ENCODE measurements at places on chromosomes 12 and 14.

GRCh38 chr12:132427999-132428935, 61.7 kb upstream of the FBRSL1 start:
- DNase-seq = no peak

GRCh38 chr14:21894003-21894897, 220.6 kb upstream of the OR4E1 start:
- no peak for DNase-seq

DNA sequence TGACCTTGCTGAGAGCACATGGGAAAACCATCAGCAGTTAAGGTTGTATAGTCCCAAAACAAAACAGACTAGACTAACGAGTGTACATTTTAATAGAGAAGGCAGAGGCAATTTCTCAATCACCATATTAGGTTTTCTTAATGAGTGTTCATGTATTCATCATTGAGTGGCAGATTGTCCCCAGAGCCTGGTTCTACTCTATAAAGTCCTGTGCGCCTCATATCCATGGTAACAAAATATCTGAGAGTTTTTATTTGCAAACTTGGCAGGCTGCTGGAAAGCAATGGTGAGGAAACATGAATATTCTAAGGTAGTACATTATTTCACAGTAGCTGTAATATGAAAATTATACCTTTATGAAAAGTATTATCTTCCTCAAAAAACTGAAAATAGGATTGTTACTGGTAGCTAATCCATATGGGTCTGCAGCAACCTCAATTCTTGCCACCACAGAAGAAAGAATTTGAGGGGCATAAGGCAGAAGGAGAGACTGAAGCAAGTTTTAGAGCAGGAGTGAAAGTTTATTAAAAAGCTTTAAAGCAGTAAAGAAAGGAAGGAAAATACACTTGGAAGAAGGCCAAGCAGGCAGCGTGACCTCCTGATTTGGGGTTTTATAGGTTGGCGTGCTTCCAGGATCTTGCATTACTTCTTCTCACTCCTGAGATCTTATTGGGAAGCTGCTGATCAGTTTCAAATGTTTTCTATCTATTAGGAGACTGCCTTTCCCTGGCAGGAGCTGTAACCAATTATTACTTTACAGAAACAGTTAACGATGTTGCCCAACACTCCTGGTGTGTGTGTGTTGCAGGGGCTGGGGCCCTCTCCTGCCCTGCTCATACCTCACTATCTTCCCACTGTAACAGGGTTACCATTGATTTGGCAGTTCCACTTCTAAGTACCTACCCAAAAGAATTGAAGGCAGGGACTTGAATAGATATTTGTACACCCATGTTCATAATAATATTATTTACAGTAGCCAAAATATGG, 154.0 kb upstream of the NUDT4 start:
- no peak for DNase-seq

- DNase-seq = no peak
Measured at GRCh38 chr12:118925407-118925806, 55.9 kb upstream of the SRRM4 start.

- no peak for DNase-seq
Measured at GRCh38 chr12:75482646-75483045, 2.1 kb downstream of the GLIPR1 start.

DNA sequence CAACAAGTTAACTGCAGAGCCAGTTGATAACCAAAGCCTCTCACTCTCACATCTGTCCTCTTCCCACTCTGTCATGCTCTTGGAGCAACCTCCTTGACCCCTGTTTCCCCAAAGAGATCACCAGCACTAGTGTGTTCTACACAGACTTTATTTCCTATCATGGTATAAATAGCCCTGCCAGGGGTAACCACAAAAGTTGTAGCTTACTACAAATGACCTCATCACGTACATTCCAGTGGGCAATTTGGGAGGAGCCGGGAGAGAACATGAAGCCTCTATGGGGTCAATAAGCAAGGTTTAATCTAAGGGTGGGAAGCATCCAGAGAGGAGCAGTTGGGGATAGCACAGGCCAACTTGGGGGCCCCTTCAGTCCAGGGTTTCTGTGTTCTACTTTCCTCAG, 186.5 kb downstream of the KCNA5 start:
- no peak for DNase-seq

- DNase-seq = no peak
Measured at GRCh38 chr12:15883536-15883935, 1.3 kb downstream of the STRAP start.

GRCh38 chr12:18387706-18388105, 126.4 kb downstream of the PIK3C2G start:
- DNase-seq = no peak

GRCh38 chr14:73026243-73026844, 562 bp downstream of the ZFYVE1 start:
- no peak for DNase-seq

DNA sequence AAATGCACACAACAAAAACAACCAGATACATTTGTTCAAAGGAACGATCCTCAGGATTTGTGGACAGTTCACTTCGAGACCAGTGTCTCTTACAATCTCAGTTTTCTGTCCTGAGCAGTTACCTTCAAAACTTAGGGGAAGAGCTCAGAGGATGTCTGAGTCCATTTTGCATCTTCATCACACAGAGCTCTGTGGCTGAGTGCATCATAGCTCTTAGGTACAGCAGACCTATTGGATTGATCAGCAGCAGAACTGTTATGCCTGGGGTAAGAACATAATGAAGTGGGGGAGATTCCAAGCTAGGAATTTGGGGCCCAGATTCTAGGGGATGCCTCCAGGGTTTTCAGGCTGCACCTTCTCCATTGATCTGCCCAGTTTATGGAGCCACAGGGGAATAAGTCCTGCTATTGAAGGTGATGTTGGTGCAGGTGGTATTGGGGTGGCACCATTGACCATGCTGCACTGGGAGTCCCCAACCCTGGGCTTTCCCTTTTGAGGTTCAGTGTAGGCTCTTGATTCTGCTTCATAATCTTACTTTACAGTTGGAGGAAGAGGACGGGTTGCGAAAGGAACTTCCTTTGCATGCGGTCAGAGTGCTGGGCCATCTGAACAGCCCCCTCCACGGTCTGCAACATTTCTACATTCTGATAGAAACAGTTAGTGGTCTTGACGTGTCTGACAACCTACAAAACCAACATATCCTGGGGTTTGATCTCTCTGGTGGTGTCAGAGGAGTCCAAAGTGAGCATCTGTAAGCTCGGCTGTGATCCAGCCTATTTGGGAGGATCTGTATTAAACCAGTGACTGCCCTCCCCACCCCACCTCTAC, 112.8 kb downstream of the CHST11 start:
- no peak for DNase-seq

DNA sequence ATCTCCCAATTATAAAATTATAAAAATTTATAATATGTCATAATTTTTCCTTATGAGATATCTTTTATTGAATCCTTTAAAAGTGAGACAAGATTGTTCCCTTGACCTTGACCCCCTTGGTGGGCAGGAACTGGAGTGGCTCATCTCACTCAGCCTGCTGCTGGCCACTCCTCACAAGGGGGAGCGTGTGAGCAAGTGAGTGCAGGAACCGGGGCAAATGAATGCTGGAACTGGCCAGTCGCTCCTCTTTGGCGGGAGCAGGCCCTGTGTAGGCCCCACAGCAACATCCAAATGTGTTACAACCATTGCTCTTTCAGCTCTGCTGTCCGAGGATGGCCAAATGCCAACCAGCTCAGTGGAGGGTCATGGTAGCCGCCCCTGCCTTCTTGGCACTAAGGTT, 178.8 kb downstream of the ETNK1 start:
- no peak for DNase-seq

DNA sequence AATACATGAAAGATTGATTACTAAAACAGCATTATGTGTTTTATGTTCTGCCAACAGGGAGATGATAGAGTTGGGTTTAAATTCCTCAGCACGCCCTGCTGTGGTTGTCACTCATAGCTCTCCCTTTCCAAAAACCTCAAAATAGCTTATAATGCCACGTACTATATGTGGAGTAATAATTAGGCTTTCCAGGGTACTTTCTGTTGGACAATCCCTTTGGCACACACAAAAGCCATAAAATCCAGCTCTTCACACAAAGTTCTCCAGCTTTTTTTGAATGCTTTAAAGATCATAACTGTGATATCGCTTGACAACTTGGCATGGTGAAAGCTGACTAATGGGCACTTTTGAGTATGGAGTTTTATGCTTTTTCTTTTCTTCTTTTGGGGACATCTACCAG, 145.3 kb upstream of the DCN start:
- no peak for DNase-seq

All from G401 (cell line).